ENCODE measurements at places on chromosomes 16 and 17.

DNA sequence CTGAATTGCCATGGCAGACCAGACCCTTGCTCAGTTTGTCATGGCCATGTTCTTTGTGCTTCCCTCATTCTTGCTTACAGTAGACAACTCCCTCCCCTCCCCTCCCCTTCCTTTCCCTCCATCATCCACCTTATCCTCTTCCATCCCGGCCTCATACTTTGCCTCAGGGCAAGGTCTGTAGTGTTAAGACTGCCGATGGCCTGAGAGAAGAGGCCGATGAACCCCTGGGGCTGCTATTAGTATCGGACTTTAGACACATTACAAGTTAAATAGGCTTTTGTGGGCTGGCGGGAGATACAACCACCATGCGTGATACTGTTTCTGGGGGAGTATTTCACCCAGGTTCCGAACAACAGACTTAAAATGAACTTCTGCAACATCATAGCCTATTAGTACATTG lies 364.5 kb upstream of the ZFHX3 start:
- no peak for DNase-seq

DNA sequence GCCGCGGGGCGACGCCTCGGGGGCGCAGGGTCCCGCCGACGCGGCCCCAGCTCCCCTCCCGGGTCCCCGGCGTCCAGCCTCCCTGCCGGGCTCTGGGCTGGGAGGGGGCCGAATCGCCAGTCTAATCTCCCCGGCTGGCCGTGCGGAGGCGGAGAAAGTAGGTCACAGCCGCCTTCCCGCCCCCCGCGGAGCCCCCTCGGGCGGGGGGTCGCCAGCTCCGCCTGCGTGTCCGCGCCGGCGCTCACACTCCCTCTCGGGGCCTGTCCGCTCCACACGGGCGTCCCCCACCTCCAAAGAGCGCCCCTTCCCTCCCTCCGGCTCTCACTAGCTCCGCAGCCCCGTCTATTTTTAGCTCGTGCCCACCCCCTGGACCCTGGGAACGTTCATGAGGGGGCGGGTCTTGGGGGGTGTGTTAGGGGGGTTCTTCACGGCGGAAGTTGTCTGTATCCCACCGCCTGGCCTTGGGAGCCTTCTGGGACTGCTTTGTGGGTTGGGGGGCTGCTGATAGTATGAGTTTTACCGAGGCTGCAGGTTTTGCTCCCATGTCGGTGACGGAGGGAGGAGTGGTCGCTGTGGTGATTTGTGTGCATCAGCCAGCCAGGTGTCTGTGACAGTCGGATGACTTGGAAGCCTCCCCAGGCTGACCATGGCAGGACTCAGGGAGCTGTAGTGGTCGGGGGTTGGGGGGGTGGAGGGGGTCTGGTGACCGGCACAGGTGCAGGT lies 1.1 kb downstream of the ATP1B2 start:
- no peak for DNase-seq

DNA sequence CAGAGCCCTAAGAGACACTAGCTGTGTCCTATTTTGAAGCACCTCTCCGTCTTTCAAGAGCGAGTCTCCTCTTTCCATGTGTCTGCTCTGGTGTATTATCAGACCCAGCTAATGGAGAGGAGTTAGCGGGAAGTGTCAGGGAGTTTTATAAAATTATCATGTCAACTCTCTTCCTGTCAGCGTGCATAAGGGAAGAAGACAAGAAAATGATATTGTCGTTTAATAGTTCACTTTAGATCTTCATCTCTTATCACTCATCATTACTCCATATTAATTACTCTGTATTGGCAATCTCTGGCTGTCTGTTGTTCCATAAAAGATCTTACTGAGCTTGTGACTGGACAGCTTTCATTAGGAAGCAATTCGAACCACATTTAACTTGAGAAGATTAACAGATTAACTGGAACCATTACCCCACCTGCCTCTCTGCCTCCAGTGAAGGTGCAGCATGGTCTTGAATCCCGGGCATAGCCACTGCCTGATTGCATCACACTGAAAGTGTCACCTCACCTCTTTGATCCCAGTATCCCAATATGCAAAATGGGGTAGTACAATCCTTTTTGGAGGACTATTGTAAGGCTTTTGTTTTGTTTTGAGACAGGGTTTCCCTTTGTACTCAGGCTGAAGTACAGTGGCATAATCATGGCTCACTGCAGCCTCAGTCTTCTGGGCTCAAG lies 121.1 kb downstream of the TMEM114 start:
- DNase-seq, result no peak

DNA sequence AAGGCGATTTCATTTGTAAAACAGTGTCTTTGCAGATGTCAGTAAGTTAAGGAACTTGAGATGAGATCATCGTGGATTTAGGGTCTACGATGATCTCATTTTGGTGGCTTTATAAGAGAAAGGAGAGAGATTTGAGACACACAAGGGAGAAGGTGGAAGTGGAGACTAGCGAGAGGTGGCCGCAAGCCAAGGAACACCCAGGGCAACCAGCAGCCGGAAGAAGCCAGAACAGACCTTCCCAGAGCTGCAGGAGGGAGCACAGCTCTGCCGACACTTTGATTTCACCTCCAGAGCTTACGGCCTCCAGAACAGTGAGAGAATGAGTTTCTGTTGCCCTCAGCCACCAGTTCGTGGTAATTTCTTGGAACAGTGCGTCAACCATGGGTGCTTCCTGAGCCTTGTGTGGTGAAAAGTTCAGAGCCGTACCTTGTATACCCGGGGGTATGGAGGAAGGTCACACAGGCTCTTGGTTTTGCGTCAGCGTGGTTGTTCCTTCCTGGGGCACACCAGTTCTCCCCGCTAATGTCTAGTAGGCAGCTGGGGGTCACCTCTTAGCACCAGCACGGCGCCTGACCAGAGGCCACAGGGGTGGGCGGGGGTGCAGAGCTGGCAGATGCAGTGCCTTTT lies 12.9 kb upstream of the SEC14L1 start:
- peak; percentile 22 for DNase-seq

- no peak for DNase-seq
These were observed 30.8 kb downstream of the BEAN1 start for GRCh38 chr16:66457888-66458287.

DNA sequence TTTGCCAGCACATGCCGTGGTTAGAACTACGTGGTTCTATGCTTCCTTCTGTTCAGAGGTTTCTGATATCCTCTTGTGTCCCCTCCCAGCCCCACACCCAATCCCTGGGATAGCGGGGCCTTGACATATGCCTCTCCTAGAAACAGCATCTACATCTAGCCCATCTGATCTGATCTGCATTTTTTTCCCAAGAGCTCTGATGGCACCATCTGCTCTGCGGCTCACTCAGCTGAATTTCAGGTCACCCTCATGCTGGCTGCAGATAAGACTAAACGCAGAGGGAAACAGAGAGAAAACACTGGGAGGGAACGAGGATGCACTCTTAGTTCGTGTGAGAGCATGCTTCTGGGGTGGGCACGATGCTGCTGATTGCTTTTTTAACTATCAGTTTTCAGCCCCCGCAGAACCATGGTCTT lies 10.7 kb downstream of the WIPI1 start:
- DNase-seq, result no peak
